Posterior cingulate gyrus (tissue), 11 donors: ENCODE measurements at places on chromosomes 6 and 20.

GRCh38 chr6:47832386-47833100 is 50.7 kb downstream of the OPN5 start:
- DNase-seq, result no peak

DNA sequence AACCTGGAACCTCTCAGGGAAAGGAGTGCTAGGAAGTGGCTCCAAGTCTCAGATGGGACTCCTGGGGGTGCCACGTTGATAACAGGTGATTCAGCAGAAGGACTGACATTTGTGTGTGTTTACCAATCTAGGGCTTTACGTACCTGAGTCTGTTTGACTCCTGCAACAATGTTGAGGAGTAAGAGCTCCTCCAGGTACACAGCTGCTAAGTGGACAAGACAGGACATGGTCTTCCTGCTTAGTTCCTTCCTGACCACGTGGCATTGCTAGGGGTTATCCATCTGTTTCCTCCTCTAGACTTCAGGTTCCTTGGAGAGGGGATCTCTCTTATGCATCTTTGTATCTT is 164.5 kb upstream of the SLC24A3 start:
- DNase-seq, result no peak

DNA sequence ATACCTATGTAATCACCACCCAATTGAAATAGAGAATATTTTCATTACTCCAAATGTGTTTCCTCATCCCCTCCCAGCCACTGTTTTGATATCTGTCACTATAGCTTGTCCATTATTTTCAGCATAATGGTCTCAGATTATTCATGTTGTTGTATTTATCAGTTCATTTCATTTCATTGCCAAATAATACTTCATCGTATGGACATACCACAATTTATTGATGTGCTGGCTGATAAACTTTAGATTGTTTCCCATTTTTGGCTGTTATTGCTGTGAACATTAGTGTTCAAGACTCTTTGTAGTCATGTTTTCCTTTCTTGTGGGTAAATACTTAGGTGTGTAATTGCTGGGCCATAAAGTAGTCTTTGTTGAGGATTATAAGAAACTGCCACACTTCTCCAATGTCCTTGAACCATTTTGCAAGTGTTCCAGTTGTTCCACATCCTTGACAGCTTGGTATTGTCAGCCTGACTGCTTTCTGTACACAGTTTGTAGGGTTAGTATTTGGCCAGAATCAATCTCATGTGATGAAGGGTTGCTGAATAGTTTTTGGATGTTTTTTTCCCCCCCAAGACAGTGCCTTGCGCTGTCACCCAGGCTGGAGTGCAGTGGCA is 44.3 kb downstream of the JARID2 start:
- DNase-seq, result no peak

GRCh38 chr6:3484192-3484591 is 27.3 kb upstream of the SLC22A23 start:
- DNase-seq, result no peak

DNA sequence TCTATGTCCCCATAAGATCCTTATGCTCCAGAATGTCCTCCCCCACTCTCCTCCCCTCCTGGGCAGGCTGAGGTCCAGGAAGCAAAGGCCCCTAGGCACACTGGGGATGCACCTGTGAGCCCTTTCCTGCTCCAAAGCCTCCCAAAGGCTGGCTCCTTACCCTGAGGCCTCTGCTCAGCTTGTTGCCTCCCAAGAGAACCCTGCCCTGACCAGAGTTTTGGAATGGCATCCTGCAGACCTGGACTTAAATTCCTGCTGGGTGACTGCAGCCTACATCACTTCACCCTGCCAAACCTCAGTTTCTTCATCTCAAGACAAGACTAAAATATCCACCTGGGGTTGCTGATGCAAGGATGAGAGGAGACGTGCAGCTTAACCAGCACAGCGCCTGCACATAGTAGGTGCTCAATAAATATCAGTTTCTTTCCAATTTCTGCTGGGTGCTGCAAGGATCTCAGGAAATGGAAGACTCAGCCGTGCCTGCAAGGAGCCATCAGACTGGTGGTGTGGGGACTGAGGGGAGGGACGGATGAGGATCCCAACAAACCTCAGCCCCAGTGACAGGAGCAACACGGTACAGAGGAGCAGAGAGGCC is 2.1 kb upstream of the LBP start:
- DNase-seq, result no peak

- no peak for DNase-seq
Measured at GRCh38 chr20:58223358-58223941, 5.0 kb downstream of the ANKRD60 start.

DNA sequence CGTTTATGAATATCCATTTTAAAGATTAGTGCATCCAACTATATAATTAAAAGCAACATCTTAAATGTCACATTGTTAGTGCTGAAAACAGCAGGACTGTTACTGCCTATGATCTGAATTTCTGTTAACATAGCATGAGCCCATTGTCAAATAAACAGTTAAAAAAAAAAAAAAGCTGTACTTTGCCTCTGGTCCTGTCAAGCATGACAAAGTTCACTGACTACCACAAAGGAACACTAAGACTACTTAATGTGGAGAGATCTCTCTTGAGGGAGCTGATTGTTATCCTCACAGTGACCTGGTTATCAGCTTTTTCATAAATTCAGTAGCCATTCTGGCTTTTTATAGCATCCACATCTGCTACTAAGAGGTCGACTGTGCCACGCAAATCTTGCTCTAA is 228.1 kb downstream of the TMEM200A start:
- no peak for DNase-seq

DNA sequence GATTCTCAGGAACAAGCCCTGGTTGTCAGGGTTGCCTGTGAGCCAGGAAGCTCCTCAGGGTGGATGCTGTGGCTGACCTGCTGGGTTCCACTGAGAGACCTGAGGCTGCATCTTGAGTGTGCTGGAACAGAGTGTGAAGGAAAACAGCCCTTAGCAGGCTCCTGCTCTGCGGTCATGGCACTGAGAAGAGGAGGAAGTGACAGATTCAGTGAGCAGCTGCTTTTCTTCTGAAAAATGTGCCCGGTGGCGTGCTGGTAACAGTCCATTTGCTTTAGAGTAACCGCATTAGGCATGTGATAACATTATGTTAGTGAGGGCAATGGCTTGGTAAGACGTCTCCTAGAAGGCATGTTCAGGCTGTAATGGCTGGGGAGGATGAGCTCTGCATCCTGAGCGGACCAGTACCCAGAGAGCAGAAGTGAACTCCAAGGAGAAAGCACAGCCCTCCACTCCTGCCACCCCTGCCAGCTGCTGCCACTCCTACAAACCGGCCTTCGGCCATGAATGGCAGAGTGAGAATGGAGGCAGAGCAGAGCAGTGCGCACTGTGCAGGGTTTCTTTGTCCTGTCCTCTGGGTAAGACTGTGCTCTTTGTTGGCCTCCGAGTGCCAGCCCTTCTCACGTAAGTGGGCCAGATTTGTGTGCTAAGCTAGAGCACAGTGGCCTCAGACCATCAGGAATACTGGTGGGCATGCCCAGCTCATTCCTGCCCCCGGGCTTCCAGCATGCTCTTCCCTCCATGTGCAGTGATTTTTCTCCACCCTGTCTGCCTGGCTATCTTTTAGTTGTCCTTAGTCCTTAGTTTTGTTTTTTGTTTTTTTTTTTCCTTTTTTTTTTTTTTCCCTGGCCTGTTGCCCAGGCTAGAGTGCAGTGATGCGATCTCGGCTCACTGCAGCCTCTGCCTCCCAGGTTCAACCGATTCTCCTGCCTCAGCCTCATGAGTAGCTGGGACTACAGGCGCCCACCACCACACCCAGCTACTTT is 98.1 kb upstream of the VSTM2L start:
- DNase-seq, result no peak

DNA sequence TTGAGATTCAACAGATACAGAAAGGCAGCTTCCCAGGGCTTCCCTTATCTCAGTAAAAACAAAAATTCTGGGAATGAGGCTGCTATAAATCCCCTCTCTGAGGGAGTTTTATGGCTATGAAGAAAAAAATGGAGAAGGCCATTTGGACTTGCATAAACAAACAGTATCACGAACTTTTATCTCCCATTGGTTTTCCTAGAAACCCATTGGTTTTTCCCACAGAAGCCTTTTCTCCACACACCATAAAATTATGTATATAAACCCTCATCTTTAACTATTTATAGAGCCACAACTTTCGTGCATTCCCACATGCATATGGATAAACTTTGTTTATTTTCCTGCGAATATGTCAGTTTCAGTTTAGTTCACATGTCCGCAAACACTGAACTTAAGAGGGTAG is 36.2 kb upstream of the BTBD3 start:
- DNase-seq, result no peak

DNA sequence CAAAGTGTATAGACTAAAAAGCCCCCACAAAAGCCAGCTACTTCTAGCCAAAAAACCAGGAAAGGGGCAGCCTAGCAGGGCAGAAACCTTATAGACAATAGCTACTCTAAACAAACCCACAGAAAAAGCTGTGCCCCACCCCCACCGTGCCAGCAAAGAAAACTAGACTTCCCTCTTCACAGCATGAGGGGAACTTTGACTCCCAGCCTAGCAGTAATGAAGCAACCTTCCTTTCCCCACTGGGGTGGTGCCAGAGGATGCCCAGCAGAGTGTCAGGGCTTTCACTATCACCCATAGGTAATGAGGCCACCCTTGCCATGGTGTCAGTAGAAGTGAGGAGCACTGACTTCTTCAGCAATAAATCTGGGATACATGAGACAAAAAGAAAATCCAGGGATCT is 99.0 kb upstream of the LGSN start:
- no peak for DNase-seq

GRCh38 chr6:82555801-82556200 is 192.2 kb downstream of the TPBG start:
- DNase-seq, result no peak

DNA sequence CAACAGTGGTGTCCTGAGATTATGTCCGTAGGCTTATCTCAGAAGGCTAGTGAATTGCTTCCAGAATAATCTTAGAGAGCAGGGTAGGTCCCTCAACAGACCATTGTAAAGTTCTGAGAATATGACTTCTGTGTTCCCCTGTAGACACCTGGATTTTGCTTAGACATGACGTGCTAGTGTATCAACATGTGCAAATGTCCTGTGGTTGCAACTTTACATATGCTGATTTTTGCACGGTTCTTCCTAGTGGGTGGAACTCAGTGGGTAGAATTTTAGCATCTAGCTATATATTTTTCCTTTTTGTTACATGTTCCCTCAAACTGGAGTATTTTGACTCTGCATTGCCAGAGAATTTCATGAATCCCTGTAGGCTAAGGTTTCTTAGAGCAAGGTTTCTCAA is 459.2 kb downstream of the RNF144B start:
- no peak for DNase-seq

DNA sequence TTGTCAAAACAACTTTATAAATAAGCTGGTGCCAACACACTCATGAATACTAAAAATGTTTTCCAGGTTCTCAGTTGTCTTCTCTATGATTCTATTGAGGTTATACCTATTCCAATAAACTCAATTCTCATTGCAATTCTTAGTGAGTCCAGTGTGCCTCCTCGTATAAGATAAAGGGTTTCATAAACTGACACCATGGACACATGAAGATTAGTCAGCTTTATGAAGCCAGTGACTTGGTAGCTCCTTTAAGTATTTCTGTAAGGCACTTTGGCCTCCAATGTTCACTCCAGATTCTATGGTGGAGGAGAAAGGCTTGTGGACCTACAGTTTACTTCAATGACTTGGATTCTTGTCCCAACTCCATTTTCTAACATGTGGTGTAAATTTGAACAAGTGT is 521.3 kb upstream of the JARID2 start:
- DNase-seq, result no peak

DNA sequence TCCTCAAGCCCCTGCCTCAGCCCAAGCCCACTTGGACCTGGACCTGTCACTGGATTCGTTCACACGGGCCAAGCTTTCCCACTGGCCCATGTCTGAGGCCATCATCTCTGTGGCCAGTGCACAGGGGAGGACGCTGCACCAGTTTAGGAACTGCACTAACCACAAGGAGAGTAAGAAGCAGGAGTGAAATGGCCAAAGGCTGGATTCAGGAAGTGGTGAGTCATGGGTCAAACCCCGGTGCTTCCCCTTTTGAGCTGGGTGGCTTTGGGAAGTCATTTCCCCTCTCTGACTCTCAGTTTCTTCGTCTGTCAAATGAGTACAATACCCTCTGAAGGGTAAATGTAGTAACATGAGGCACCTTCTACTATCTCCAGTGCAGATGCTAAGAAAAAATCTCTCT is 87.9 kb downstream of the CD40 start:
- no peak for DNase-seq

GRCh38 chr6:113396730-113397129 is 460.4 kb upstream of the MARCKS start:
- no peak for DNase-seq

- no peak for DNase-seq
Measured at GRCh38 chr6:73123632-73124329, 101.5 kb downstream of the KHDC1L start.

GRCh38 chr20:32743237-32744112 is at the start of gene COMMD7:
COMMD7 (minus strand) TSS chr20:32743467; CDS start chr20:32743391, 76 bp downstream.
- peak; percentile 30 for DNase-seq

- no peak for DNase-seq
Measured at GRCh38 chr6:24974182-24975171, 38.7 kb upstream of the RIPOR2 start.

GRCh38 chr6:111210194-111210728 is 123.0 kb downstream of the SLC16A10 start:
- DNase-seq, result no peak

DNA sequence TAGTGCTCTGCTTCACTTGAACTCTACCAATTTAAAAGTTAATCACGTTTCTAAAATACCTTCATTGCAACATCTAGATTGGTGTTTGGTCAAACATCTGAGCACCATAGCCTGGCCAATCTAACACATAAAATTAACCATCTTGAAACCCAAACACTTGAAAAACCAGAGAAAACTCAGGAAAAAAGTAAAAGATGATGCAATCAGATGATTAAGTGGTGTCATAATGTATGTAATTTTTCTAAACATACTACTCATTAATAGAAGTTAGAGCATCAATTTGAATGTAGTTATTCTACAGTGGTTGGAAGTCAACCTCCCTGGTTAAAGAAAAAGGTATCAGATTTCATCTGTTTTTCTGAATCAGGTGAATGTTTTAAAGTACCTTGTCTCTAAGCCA is 228.6 kb upstream of the ID4 start:
- DNase-seq, result no peak

- no peak for DNase-seq
Measured at GRCh38 chr6:110340392-110340965, 17.7 kb downstream of the METTL24 start.

- no peak for DNase-seq
Measured at GRCh38 chr6:211871-212497, 80.3 kb upstream of the DUSP22 start.

GRCh38 chr6:82211326-82211725 is 36.2 kb downstream of the IBTK start:
- DNase-seq, result no peak

- no peak for DNase-seq
Measured at GRCh38 chr6:155599561-155599960, 143.9 kb upstream of the NOX3 start.

DNA sequence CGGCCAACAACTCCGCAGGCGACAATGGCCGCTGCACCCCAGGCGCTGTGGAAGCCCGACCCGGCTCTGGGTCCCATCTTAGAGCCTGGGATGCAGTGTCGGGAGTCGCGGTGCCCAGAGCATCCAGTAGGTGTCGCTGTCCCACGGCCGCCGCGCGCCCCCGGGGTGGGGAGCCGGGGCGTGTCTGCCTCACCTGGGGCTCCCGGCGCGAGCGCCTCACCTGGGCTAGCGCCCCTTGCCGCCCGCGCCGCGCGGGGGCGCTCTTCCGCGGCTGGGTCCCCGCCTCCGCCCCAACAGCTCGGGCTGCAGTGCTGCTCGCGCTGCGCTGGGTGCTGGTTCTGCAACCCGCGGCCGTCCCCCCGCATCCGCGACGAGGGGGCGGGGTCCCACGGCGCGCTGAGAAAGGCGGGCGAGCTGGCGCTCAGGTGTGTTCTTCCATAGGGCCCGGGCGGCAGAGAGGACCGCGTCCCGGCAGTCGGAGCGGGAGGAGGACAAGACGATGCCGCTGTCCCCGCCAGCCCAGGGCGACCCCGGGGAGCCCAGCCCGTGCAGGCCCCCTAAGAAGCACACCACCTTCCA is at the start of gene CRYBG1:
Gene CRYBG1 (plus strand): TSS at position 308 of the 579 bp plus-strand sequence. CDS start 192 bp downstream, at position 500.
- DNase-seq, result peak; percentile 92
